ENCODE measurements at places on chromosomes 2 and 18. TPM values are rescaled to one million over a fixed set of nuclear protein-coding genes. Genes with fewer than 3 reads are reported as not detected.
A peak's percentile ranks its signal among the peaks of the same experiment; 100 is the strongest.

INHA gene
- 1.4 TPM for total RNA-seq

- DNase-seq, result no peak
These were observed 37.7 kb downstream of the ZC3H15 start for GRCh38 chr2:186523791-186524190.

SH3BP4 gene
- total RNA-seq, result 33.5 TPM

LYPD1 gene
- total RNA-seq, result 0.69 TPM

DNA sequence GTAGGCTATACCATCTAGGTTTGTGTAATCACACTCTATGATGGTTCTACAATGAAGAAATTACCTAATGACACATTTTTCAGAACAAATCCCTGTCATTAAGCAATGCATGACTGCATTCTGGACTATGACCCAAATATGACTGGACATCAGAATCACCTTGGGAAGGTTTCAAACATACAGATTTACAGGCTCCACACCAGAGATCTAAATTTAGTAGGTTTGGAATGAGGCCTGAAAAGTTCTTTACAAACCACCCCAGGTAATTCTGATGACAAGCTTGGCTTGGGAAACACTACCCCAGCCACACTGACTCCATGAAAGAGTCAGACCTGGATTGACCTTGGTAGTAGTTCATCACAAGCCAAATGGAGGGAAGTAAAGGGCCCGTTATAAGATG lies 52.2 kb upstream of the NFE2L2 start:
- no peak for DNase-seq

GRCh38 chr18:50680966-50681365 lies 121.1 kb downstream of the MAPK4 start:
- DNase-seq, result no peak

TUBA3E gene
- 117 TPM for total RNA-seq

GRCh38 chr18:76754351-76754750 lies 68.0 kb upstream of the ZNF236 start:
- DNase-seq, result no peak

DNA sequence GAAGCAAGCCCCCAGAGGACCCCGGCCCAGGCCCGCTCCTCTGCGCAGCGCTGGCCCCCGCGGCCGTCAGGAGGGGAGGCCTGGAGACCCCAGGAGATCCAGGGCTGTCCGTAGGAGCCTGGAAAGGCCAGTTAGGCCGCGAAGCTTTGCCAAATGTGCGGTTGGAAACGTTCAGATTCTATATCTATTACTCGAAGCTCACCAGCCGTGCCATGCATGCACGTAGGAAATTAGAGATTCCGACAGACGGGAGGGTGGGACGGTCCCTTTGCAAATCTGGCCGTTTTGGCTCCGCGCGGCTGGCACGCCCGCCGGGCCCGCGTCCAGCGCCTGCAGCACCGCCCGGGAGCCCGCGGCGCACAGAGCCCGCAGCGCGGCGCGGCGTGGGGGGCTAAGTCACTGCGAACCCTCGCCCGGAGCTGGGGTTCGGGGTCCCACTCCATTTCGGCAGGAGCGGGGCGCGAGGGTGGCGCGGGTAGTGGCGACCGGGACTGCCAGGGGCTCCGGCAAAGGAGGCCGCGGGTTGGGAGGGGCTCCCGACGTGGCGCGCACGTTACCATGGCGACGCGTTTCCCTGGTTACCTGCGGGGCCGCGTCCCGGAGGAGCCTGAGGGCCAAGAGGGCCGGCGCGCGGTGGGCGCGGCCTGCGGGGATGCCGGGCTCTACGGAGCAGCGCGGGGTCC lies 488.6 kb upstream of the SMIM21 start:
- no peak for DNase-seq

DNA sequence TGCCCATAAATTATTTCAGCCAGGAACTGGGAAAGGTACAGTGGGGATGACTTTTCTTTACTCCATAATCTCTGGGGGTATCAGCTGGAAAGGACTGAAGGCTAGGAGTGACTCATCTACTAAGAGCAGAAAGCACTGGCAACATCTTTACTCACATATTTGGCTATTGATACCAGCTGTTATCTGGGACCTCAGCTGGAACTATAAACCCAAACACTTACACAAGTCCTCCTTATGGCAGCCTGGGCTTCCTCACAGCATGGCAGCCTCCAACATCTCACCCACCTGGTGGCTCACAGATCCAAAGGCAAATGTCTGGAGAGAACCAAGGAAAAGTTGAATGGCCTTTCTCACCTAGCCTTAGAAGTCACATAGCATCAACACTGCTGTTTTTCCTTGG lies 379.0 kb upstream of the RND3 start:
- no peak for DNase-seq

CCDC74A gene
- total RNA-seq, result 0.58 TPM

- no peak for DNase-seq
These were observed 125.9 kb upstream of the COL5A2 start for GRCh38 chr2:189305291-189305943.

SPATA3 gene
- total RNA-seq, result not detected

ERBB4 gene
- 10.2 TPM for total RNA-seq

CFAP210 gene
- not detected for total RNA-seq

GRCh38 chr2:134352844-134353243 lies 99.0 kb downstream of the MGAT5 start:
- no peak for DNase-seq

- DNase-seq, result no peak
These were observed 363.9 kb upstream of the TMEFF2 start for GRCh38 chr2:192558637-192559036.

HOXD9 gene
- not detected for total RNA-seq

- no peak for DNase-seq
These were observed 146.3 kb downstream of the WDSUB1 start for GRCh38 chr2:159140070-159140769.

GRCh38 chr2:25340181-25340921 lies 1.4 kb downstream of the DNMT3A start:
- peak; percentile 73 for DNase-seq

DNA sequence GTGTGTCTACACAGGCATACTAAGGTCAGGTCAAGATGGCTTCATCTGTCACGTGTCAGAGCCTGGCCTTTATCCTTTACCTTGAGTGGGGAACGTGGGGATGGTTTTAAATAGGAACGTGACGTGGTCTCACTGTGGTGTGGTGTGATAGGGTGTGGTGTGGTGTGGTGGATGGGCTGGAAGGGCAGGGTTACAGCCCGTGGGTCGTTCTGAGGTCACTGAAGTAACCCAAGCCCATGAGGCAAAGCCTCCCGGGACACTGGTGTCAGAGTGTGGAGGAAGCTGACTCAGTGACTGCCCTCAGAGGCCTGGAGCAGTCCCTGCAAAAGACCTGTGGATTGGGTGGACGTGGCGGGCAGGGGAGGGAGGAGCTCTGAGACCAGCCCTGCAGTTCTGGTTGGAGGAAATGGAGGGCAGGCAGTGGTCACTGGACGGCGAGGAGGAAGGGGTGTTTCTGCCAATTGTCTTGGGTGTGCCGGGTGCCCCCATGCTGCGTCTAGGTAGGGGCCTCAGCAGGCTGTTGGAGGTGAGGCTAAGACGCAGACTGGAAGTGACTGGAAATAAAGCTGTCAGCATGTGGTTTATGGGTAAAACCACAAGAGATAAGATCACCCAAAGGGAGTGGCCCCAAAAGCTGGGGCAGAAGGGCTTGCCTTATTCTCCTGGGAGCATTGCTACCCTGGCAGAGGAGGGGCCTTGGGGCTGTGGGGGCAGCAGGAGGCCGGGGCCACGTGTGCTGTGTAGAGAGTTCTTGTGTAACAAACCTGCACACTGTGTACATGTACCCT lies 84.8 kb downstream of the SH3RF3 start:
- no peak for DNase-seq

RAX gene
- not detected for total RNA-seq
